ENCODE measurements at places on chromosomes 16 and 17. TPM values are rescaled to one million over a fixed set of nuclear protein-coding genes. Genes with fewer than 3 reads are reported as not detected.
A peak's percentile ranks its signal among the peaks of the same experiment; 100 is the strongest.

- DNase-seq, result no peak
Measured at GRCh38 chr17:50194140-50194933, 7.1 kb downstream of the COL1A1 start.

DNA sequence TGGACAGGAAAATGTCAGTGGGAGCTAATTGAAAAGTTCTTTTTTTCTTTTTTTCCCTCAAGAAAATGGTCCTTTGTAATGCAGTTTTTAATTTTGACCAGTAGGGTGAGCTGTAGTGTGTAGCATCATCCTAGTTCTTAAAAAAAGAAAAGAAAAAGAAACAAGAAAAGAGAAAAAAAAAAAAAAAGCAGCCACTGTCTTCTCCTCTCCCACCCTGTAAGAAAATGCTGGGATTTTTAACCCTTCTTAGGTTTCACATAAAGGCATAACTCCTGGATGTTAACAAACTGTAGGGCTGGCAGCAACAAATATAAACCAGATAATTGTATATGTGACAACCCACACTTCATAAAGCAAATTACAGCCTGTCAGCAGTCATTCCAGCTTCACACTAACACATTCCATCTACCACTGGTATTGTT is 78.1 kb downstream of the SKAP1 start:
- no peak for DNase-seq

DNA sequence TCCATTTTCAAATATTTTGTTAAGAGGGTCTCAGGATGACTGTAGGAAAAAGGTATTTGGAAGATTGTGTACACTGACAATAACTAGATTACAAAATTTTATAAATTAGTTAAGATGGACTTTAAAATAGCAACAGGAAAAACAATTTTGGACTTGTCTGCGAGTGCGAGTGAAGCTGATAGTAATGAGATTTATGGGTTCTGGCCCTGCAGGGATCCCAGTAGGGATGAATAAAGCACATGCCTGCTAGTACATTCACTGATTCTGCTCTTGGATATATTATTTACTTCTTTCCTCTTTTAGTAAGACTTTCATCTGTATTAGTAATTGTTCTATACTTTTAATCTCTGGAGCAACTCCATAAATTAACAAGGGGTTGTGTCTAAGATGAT is 28.2 kb downstream of the PRKCA start:
- DNase-seq, result no peak

- DNase-seq, result no peak
Measured at GRCh38 chr17:69415431-69415830, 934 bp downstream of the MAP2K6 start.

Gene KCNJ16
- 0.20 TPM for total RNA-seq

GRCh38 chr16:17768257-17768656 is 297.5 kb upstream of the XYLT1 start:
- no peak for DNase-seq

Gene KLHL11
- 10.0 TPM for total RNA-seq

Gene PSMB3
- 253 TPM for total RNA-seq

Gene GPR179
- total RNA-seq, result 0.12 TPM

DNA sequence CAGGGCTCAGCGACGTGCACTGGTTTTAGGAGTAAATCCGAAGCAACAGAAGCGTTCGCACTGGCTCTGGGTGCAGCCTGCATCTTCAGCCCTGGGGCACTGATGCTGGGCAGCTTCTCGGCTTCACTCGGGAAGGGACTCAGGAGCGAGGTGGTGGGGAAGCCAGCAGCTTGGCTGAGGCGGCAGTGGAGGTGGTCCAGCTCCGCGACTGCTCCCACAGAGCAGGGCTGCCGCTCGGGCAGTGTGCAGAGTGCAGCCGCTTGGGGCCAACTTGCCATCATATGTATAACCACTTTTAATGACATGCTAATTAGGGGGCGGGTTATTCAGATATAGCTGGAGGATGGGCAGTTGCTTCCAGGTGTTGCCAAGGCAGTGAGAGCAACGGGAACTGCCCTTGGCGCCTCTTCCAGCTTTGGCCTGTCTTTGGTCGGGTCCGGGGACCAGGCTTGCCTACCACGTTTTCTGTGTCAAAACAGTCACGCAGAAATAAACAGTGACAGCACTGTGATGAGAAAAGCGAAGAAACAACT is 26.7 kb downstream of the METRNL start:
- no peak for DNase-seq

- no peak for DNase-seq
Measured at GRCh38 chr17:79959042-79959441, 76.6 kb downstream of the TBC1D16 start.

GRCh38 chr17:76106703-76107102 is 3.1 kb upstream of the EXOC7 start:
- DNase-seq, result no peak

GRCh38 chr16:50368410-50369132 is at the start of gene BRD7:
BRD7 (minus strand) TSS chr16:50368988; CDS start chr16:50368774, 214 bp downstream.
- peak; percentile 48 for DNase-seq

DNA sequence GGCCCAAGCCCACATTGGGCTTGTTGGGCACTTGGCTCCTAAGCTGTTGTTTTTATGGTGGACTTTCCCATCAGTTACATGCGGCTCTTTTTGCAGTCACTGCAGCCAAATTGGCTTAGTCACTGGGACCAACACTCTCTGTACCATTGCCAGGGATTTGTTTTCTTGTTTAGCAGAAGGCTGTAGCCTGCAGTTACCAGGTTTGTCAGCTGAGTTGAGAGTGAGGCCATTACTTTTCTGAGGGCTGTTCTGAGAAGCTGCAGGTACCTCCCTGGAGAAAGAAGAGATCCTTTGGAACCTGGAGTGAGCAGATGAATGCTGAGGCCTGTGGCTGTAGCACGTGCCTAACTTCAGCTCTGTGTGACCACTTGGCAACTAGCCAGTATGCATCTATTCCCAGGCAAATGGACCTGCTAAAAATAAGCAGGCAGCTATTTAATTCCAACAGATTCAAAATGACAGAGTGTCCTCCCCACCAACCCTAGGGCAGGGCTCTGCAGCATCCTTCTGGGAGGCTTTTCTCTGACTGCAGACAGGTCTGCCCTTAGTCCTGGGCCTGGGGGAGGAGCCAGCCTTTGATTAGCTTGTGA is 12.9 kb downstream of the AKAP1 start:
- DNase-seq, result no peak

DNA sequence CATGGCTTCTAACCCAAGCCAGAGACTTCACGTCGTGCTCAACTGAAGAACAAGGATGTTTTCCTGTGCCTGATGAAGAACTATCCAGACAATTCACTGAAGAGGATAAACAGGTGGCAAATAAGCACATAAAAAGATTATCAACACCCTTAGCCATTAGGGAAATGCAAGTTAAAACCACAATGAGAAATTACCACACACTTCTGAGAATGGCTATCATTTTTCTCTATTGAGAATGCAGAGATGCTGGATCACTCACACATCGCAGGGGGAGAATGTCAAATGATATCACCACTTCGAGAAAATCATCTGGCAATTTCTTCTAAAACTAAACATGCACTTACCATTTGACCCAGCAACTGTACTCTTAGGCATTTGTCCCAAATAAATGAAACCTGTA is 162.8 kb downstream of the IRX3 start:
- no peak for DNase-seq

DNA sequence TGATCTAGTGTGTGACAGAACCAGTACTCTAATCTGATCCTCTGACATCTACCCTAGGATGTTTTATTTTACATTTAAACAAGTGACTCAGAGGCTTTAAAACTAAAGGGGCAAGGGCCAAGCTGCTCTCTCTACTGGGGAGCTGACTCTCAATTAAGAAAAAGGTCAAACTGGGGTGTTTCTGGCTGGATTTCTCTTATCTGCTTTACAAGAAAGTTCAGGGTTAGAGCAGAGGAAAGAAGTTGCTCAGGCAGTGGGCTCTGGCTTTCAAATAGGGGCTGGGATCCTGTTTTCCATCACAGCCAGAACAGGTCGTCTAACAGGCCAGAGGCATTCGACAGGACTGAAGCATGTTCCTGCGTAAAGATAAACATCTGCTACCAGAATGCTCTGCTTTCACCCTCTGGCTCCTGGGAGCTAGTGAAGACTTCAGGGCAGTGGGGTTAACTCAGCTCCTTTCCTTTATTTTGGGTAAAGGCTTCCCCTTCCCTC is 8.5 kb downstream of the MMP28 start:
- DNase-seq, result no peak

GRCh38 chr17:57203040-57203439 is 53.3 kb upstream of the MSI2 start:
- DNase-seq, result no peak

DNA sequence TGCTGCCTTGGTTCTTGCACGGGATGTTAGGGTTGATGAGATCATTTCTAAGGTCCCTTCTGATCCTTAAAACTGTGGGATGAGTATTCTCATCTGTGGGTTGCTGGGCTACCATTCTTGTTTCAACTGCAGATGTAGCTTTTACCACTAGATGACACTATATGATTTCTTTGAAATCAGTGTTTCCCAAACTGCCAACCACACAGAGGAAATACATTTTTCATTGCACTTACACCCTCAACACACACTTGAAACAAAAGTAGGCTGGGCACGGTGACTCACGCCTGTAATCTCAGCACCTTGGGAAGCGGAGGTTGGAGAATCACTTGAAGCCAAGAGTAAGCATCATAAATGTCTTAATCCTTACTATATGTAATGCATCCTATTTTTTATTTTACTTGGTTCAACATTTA is 15.3 kb downstream of the LCMT1 start:
- peak; percentile 78 for DNase-seq

Gene TCAP
- 0.49 TPM for total RNA-seq
